ENCODE measurements at places on chromosomes 6 and 20. TPM values are rescaled to one million over a fixed set of nuclear protein-coding genes. Genes with fewer than 3 reads are reported as not detected.

SLC22A7 gene
- not detected for total RNA-seq

SLC17A1 gene
- not detected for total RNA-seq

- H3K4me3 ChIP-seq, result no peak overlapping the region
- no peaks in the 10 kb centered on the region for H3K27me3 ChIP-seq
- peaks cover 10% of the 10 kb centered on the region for H3K4me1 ChIP-seq
- no peak overlapping the region for H3K27ac ChIP-seq
- H3K36me3 ChIP-seq, result no peaks in the 10 kb centered on the region
- DNase-seq, result no peak
These were observed 5.6 kb downstream of the RPP21 start for GRCh38 chr6:30350524-30350923.

GRCh38 chr6:77021232-77021631, 442.1 kb downstream of the HTR1B start:
- DNase-seq, result no peak
- H3K27ac ChIP-seq, result no peak overlapping the region
- H3K4me3 ChIP-seq, result no peak overlapping the region
- no peaks in the 10 kb centered on the region for H3K36me3 ChIP-seq
- no peaks in the 10 kb centered on the region for H3K27me3 ChIP-seq

GRCh38 chr20:20203784-20204183, 151.5 kb downstream of the CFAP61 start:
- no peaks in the 10 kb centered on the region for H3K27me3 ChIP-seq
- H3K36me3 ChIP-seq, result no peaks in the 10 kb centered on the region
- no peaks in the 10 kb centered on the region for H3K4me1 ChIP-seq
- no peak for DNase-seq
- H3K27ac ChIP-seq, result no peak overlapping the region

DNA sequence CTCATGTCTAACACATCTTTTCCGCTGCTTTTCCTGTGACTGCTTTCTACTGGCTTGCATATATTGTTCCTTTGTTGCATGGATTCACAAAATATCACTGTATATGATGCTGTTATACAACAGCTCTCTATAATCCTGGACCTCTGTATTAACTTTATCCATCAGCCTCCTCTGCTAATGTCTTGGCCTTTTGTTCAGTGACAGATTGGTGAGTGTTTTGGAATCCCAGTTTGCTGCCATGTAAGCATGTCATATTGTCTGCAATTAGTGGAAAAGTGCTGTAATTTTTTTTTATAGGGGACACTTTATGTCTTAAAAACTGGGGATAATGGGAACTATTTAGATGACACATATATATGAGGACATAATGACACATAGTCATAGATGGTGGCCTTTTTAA, 3.0 kb downstream of the RIMS1 start:
- H3K4me3 ChIP-seq, result no peak overlapping the region
- no peaks in the 10 kb centered on the region for H3K27me3 ChIP-seq
- no peak overlapping the region for H3K27ac ChIP-seq
- H3K36me3 ChIP-seq, result no peaks in the 10 kb centered on the region
- H3K4me1 ChIP-seq, result peaks cover 8% of the 10 kb centered on the region

DNA sequence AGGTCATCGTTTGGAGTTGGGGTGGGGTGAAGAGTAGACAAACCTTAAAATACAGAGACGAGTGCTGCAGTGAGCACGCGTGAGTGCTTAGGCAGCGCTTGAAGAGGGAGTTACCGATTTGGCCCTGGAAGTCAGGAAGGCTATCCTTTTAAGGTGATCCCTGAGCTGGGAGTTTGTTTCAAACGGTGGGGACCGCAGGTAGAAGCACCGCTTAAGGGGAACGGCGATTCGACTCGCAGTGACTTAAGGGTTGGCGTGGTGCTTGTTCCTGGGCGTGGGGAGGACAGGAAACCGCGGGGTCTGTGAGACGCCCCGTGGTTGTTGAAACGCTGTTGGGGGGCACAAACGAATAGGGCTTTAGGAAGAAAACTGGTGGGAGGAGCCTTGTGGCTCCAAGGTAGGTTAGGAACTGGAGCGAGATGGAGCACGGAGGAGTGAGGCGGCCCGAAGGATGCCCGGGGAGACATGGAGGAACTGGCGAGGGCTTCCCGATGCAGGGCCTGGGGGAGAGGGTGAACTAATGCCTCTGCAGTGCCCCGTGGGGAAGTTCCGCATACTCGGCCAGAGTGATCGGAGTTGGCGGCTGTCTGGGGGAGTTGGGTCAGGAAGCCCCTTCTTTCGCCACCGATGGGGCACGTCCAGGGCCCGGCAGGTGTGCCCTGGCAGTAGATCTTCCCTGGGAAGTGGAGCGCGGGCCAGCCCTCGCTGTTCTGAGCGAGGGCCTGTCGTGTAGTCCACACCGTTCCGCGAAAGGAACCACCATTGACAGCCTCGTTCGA, 1.3 kb upstream of the CDYL start:
- H3K27me3 ChIP-seq, result no peaks in the 10 kb centered on the region
- peaks cover 30% of the 10 kb centered on the region for H3K4me1 ChIP-seq
- DNase-seq, result no peak
- no peaks in the 10 kb centered on the region for H3K36me3 ChIP-seq
- peak overlapping the region; percentile 74 for H3K4me3 ChIP-seq

DNA sequence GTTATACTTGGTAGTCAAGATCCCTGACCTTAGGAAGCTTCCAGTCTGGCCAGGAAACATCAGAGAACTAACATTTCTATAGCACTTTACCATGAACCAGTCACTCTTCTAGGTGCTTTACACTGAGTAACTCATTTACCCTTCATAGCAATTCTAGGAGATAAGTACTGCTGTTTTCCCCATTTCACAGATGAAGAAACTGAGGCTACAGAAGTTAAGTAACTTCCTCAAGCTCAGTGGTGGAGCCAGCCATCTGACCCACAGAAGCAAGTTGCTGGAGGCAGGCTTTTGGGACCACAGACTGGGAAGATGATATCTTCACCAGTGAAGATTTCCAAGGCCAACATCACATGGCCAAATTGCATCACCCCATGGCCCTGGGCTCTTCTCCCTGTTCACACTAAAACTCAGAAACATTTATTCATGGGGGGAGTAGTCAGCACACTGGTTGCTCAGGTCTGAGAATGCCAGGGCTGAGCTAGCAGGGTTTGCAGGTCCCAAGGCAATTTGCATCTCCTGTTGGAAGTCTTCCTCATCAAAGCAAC, 70.3 kb downstream of the UNC5CL start:
- H3K27me3 ChIP-seq, result no peaks in the 10 kb centered on the region
- H3K4me3 ChIP-seq, result no peak overlapping the region
- H3K27ac ChIP-seq, result no peak overlapping the region
- no peak for DNase-seq
- no peaks in the 10 kb centered on the region for H3K4me1 ChIP-seq

- H3K4me1 ChIP-seq, result no peaks in the 10 kb centered on the region
- H3K27ac ChIP-seq, result no peak overlapping the region
These were observed 977 bp downstream of the MEI4 start for GRCh38 chr6:77653816-77654215.

GRCh38 chr6:147774856-147775255, 266.4 kb downstream of the SAMD5 start:
- DNase-seq, result no peak
- no peaks in the 10 kb centered on the region for H3K27me3 ChIP-seq
- H3K4me1 ChIP-seq, result no peaks in the 10 kb centered on the region
- H3K36me3 ChIP-seq, result no peaks in the 10 kb centered on the region
- no peak overlapping the region for H3K4me3 ChIP-seq

DNA sequence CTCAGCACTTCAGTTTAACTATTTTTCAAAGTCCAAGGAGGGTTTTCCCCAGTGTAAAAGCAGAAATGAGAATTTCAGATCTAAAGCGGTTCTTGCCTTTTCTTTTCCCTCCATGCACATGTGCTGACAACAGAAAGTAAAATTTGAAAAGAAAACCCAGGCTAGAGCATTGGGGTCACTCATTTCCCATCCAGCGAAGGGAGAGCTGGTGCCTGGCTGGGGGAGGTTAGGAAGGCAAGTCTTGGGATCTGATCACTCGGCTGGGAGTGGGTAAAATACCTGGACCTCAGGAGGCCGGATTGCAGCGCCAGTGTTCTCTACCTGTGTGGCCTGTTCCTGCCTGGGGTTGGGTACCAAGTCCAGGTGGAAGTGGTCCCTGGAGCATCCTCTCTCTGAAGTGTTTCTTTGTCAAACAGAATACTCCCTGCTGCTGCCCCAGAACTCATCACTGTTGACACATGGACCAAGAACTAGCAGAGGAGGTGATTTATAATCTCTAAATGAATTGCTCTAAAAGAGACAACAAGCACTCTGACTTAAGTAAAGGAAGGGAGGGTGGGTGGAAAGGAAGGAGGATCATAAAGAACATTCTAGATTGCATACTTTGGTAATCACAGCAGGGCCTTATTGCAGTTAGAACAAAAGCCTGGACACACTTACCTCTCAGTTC, 136.0 kb downstream of the MTHFD1L start:
- DNase-seq, result no peak
- peaks cover 11% of the 10 kb centered on the region for H3K4me1 ChIP-seq
- no peak overlapping the region for H3K4me3 ChIP-seq
- peaks cover under 1% of the 10 kb centered on the region for H3K36me3 ChIP-seq
- no peaks in the 10 kb centered on the region for H3K27me3 ChIP-seq
- H3K27ac ChIP-seq, result no peak overlapping the region
